ENCODE measurements at places on chromosomes 1 and 21.

- DNase-seq = no peak
Measured at GRCh38 chr1:212514782-212515181, 82.1 kb downstream of the NENF start.

DNA sequence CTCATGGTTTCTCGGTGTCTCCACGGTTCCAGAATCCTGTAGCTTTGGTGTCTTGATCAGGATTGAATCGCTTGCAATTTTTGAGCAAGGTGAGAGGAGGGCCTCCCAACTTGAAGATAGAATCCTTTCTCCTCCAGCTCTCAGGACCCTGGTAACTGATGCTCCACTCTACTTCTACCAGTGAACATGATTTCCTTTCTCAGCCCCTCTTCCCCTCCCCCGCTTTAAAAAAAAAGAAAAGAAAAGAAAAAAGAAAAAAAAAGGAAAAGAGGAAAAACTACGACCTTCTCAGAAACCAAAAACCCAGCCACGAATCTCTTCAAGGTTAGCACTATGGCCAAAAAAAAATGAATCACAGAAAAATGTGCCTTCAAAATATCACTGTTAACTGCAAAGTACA is 1.2 kb downstream of the ARHGEF11 start:
- DNase-seq = no peak

DNA sequence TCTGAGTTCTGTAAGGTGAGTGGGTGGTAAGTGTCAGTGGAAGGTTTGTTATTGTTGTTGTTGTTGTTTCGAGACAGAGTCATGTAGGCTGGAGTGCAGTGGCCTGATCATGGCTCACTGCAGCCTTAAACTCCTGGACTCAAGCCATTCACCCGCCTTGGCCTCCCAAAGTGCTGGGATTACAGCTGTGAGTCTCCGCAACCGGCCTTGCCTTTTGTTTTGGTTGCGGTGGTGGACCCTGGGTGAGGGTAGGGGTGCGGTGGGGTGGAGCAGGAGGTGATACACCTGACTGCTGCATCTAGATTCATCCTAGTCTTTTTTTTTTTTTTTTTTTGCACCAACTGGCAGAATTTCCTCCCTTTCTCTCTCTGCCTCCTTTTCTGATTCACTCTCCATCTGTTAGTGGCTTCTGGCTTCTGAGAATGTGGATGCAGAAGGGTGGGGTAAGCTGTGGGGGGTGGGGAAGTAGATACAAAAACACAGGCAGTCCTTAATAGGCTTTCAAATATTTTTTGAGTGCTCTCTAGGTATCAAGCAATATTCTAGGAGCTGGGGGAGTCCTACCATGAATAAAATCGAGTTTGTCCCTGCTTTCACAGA is 4.6 kb upstream of the GMEB1 start:
- DNase-seq = no peak

GRCh38 chr1:89721351-89721750 is 88.4 kb downstream of the LRRC8C start:
- DNase-seq = no peak

GRCh38 chr1:248862695-248862997 is 3.8 kb upstream of the ZNF692 start:
- no peak for DNase-seq

- no peak for DNase-seq
Measured at GRCh38 chr1:209198961-209199750, 384.4 kb upstream of the CAMK1G start.

Measured in NCI-H1436 treated with DMSO at 0.1 percent for 48 hours (cell line).